ENCODE measurements at places on chromosomes 13 and 19.

DNA sequence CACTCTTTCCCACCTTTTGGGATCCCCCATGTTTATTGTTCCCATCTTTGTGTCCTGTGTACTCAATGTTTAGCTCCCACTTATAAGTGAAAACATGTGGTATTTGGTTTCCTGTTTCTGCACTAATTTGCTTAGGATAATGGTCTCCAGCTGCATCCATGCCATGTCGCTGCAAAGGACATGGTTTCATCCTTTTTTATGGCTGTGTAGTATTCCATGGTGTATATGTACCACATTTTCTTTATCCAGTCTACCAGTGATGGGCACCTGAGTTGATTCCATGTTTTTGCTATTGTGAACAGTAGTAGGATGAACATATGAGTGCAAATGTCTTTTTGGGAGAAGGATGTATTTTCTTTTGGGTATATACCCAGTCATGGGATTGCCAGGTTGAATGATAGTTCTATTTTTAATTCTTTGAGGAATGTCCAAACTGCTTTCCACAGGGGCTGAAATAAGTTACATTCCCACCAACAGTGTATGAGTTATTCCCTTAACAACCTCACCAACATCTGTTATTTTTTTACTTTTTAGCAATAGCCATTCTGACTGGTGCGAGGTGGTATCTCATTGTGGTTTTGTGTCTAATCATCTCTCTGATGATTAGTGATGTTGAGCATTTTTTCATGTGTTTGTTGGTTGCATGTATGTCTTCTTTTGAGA lies 55.7 kb upstream of the MEDAG start:
- DNase-seq = no peak

DNA sequence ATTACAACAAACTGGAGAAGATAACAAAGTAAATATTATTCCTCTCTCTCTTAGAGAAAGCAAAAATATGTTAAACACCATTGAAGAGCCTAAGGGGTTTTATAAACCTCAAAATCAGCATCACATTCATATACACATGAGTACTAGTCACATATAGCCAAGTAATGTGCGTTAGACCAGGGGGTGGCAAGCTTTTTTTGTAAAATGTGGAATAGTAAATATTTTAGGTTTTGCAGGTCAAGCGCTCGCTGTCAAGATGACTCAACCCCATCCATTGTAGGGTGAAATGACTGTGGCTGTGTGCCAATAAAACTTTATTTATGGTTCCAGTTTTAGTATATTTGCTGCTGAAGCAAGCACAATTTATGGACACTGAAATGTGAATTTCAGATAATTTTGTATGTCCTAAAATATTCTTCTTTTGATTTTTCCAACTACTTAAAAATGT lies 21.7 kb downstream of the RFX2 start:
- no peak for DNase-seq

DNA sequence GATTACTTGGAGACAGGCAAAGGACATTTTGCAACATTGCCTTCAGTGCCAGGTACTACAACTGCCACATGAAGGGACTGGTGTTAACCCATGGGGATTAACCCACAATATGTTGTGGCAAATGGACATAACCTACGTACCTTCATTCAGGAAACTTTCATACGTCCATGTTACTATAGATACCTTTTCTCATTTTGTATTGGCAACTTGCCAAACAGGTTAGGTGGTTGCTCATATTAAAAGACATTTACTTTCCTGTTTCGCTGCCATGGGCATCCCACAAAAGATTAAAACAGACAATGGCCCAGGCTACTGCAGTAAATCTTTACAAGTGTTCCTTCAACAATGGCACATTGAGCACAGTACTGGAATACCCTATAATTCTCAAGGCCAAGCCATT lies 925.3 kb downstream of the SLITRK6 start:
- no peak for DNase-seq

- no peak for DNase-seq
Observed at GRCh38 chr13:80109303-80109702, 231.6 kb downstream of the SPRY2 start.

DNA sequence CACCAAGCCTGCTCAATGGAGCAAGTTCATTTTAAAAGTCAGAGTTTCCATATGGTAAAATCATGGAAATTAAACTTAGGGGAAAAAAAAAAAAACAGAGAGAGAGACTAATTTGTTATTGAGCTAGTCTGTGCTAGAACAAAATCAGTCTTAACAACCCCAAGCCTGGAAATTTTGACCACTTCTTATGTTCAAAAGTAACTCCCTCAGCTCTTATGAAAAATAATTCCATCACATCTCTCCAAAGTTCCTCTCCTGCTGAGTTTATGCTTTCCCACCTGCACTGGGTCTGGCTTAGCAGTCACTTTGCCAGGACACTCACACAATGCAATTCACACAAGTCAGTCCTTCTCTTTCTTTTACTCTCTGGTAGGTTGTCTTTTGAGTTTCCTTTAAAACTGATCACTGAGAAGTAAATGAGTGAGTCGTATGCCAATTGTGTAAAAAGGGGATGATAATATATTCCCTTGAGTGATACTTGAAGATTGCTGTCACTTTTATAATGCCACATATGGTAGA lies 92.6 kb downstream of the ENOX1 start:
- DNase-seq = no peak

DNA sequence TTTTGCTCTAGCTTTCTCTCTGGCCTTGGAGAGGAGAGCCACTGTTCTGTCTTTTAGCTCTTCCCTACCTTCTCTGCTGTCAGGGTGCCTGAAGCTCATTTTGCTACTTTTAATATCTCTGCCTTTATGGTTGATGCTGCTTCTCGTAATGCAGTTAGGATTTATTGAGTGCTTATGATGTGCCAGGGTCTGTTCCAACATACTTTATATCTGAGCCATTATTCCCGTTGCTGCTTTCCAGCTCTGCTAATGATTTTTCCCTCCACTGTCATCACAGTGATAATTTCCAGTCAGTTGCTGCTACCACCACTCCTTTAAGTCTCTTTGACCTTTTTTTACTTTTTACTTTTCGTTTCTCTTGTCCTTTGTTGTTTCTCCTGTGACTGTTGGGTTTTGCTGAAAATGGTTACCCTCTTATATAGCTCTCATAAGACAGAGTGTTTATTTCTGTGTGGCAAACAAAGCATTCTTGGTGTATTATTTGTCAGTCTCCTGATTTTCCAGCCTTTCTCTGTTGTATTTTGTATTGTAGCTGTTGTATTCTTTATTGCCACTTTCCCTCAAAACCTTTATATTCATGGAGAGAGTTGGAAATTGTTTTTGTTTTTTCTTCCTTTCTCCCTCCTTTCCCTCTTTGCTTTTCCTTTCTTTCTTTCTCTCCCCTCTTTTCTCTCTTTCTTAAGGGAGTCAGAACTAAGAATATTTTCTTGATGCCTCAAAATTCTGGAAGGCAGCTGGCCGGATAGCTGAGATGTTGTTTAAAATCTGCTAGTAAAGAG lies 37.4 kb downstream of the COG6 start:
- no peak for DNase-seq

GRCh38 chr13:34546344-34547250 lies 395.5 kb upstream of the NBEA start:
- DNase-seq = no peak

GRCh38 chr19:29581398-29581797 lies 24.7 kb upstream of the POP4 start:
- no peak for DNase-seq

GRCh38 chr13:111183959-111184358 lies 68.8 kb downstream of the ARHGEF7 start:
- DNase-seq = no peak

DNA sequence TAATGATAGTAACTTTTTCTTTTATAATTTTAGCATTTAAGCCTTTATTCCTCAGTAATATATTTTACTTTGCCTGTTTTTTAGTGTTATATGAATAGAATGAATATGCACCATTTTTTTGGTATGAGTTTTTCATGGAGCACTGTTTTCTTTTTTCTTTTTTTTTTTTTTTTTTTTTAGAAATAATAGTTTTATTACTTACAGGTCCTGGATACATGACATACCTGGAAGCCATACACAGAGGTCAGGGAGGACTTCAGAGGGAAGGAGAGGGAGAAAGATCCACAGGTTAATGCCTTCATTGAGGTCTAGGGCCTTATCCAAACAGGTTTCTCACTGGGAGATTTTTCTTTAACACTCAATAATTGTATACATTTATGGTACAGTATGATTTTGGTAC lies 26.4 kb downstream of the KCTD4 start:
- no peak for DNase-seq

- DNase-seq = no peak
Observed at GRCh38 chr19:2795827-2796658, 10.7 kb downstream of the THOP1 start.

GRCh38 chr13:42569576-42570344 lies 4.2 kb upstream of the TNFSF11 start:
- DNase-seq = no peak

- no peak for DNase-seq
Observed at GRCh38 chr13:54175466-54175865, 1146.9 kb downstream of the OLFM4 start.

- no peak for DNase-seq
Observed at GRCh38 chr19:30385666-30386065, 13.5 kb downstream of the ZNF536 start.

DNA sequence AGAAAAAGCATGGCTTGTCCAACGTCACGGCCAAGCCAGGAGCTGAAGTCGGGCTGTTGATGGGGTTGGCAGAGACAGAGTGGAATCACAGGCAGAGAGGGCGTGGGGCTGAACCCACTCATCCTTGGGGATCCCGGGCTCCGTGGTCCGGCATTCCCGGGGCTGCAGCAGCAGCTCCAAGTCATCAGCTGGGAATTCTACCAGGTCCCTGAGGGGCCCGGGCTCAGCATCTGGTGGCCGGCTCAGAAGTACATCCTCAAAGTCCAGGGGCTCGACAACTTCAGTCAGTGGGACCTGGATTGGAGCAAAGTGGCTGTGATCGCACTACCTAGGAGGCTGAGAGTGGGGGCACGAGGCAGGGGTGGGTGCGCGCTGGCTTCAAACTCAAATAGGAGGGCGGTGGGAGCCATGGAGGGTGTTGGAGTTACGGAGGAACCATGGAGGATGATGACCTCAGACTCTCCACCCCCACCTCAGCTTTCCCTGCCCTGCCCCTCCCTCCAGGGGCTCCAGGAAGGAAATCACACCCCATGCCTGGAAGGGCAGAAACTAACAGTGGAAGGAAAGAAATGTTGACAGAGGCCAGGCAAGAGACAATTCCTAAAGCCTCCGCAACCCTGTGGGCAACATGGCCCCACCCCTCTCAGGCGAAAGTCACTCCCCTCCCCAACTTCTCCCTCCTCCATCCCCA lies 9.5 kb downstream of the DOCK6 start:
- DNase-seq = no peak

- no peak for DNase-seq
Observed at GRCh38 chr19:23314505-23315251, 64.5 kb upstream of the ZNF724 start.

DNA sequence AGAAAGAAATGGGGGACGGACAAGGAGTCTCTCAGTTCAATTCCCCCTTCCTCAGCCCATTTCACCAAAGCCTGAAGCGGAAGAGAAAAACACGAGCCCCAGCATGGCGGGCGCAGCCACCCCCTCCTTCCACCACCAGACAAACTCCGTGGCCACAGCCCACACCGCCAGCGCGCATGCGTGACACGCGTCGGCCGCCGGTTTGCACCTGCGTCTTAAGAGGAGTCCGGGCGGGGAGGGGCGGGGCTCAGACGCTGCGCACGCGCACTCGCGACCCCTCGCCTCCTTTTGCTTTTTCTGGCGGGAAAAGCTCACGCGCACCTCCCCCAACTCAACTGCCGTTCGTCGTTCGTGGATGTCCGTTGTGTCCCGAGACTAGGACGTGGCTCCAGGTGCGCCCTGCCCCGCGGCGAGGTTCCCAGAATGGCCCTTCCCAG lies at the start of gene KASH5:
TSS of gene KASH5 (plus strand) at position 314 of the 437 bp plus-strand sequence. CDS start 2,635 bp downstream, outside the sequence.
- peak; percentile 86 for DNase-seq

DNA sequence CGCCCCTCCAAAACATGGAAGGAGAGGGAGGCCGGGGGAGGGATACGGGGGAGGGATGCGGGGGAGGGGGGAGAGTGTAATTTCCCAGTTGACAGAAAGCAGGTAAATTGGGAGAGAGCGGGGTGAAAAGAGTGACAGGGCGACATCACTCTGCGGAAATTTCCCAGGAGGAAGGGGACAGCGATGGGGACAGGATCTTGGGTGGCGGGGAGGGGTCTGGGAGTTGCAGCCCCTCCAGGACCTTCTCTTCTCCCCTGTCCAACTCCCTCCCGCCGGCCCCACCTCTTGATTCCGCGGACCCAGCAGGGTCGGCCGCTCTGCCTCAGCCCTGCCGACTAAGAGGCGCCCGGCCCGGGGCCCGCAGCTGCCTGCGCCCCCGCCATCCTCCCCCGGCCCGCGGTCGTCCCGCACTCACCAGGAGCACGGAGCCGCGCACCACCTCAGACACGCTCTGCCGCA lies 108.0 kb upstream of the DOCK9 start:
- peak; percentile 70 for DNase-seq

DNA sequence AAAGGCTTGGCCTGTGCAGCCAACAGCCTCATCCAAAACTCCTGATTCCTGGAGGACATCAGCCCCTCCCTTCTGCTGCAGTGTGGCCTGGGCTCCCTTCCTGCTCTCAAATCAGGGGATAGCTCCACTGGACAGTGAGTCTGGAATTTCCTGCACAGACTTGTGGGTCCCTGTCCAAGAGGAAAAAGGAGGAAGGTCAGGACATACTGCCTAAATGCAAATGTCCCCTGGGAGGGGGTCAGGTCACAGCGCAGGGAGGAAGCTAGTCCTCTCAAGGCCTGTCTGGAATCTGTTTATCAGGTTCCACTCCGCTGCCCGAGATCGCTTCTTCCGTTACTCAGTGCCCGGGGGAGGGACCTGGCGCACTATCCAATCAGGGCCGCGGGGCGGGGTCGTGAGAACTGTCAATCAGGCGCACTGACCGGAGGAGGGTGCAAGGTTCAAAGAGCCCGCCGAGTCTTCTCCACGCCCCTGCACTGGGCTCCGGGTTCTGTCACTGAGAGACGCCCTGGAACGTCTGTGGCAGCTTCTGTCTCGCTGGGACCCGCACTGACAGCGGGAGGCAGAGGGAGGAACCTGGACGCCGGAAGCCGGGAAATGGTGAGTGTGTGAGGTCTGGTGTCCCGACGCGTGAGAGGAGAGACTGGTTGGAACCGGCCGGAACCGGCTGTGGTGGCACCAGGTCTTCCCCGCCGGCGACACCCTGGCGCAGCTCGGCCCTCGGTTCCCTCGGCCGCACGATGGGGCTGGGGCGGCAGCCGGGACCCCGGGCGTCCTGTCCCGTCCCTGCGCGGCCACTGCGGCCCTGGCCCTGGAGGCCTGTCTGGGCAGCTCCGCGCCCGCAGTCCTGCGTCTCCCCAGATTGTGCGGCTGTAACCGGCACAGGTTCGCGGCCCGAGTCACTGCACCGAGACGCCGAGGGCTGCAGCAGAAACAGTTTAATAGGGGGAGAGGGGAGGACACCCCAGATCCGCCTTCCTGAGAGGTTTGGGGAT lies at the start of gene ZNF441:
TSS of gene ZNF441 (plus strand) at position 404 of the 995 bp plus-strand sequence. CDS start at position 598, 194 bp downstream.
- DNase-seq = peak; percentile 98

Measured in activated T-cell treated with anti-CD3 and anti-CD28 coated beads, Interleukin-2, amount 50 U/mL, for 48 hours (primary cell).